NCI-H187 treated with DMSO at 0.1 percent for 48 hours (cell line): ENCODE measurements at places on chromosomes 4 and X.

GRCh38 chr4:42482516-42483327, 85.4 kb downstream of the SHISA3 start:
- DNase-seq: no peak

- DNase-seq: no peak
Observed at GRCh38 chrX:53716328-53717088, 30.0 kb upstream of the HUWE1 start.

- no peak for DNase-seq
Observed at GRCh38 chrX:132488819-132489577, at the start of gene MBNL3. TSS of gene MBNL3 (minus strand) at chrX:132489038. CDS start at chrX:132439611, 49,427 bp downstream.

- no peak for DNase-seq
Observed at GRCh38 chr4:23500894-23501449, 388.9 kb downstream of the PPARGC1A start.

DNA sequence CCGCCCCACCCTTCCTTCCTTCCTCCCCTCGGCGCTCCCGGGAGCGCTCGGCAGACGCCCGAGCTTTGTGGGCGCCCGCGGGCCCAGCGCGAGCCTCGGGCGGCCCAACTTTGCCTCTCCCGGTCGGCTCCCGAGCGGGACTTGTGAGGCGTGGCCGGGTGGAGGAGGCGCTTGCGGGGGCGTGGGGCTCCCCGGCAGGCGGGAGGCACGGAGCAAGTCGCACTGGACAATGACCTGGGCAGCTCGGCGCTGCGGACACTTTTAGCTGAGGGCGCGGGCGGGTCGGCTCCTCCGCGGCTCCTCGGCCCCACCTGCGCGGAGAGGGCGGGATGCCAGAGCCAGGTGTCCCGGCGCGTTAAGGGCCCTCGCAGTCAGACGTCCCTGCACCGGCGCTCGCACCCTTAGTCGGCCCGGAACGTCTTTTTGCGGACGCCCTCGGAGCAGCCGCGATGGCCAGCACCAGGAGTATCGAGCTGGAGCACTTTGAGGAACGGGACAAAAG, 385 bp downstream of the DCLK2 start:
- no peak for DNase-seq

GRCh38 chr4:100391863-100392262, 126.0 kb downstream of the EMCN start:
- DNase-seq: no peak

DNA sequence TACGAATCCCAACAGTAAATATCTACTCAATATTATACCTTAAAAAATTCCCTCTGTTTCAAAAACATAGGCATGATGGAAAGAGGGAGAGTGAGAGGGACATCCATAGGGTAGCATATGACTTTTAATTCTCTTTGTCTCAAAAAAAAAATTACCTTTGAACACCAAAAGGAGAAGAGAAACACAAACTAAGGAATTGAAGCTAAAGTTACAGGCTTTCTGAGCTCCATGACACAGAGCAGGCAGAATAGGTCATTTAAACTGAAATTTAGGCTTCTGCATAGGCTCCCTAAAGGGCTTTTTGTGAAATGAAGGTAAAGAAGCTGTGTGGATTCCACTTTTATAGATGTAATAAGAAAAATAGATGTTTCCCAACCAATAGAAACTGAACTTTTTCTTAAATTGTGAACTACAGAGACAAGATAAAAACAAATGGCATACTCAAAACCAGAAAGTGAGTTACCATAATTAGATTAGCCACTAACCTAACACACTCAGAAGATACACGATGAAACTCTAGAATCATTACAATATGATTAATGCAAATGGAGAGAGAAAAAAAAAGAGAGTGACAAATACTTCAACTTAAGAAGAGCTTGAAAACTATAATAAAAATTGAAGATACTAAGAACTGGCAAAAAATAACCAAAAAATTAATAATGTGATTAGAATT, 584.6 kb downstream of the GABRG1 start:
- DNase-seq: no peak

DNA sequence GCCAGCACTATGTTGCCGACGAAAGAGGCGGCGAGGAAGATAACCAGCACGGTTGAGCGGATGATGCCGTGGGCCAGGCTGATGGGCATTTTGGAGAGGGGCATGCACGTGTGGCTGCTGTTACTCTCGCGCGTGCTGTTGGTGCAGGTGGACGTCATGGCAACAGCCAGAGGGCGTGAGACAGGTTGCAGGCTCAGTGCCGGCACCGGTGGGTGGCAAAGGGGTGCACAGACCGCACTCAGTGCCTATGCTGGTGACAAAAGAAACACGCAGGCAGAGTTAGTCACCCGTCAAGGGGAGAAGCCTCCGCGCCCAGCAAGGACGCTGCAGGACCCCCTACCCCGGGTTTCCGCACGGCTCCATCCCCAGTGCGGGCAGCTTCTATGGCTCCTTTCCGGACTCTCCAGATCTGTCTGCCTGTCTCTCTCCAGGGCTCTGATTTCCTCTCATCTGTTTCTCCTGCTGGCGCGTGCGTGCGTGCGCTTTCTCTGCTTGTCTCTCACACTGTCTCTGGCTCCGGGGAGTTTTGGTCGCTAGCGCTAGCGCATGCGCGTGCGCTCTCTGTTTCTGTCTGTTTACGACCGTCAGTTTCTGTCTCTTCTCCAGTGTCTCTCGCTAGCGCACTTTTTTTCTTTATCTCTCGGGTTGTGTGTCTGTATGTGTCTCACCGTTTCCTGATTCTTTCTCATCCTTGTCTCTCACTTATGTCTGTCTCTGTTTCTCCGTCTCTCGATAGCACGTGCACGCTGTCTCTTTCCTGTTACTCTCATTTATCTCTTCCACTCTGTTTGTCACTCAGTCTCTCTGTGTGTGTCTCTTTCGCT, 2.1 kb downstream of the GPR101 start:
- DNase-seq: no peak

- DNase-seq: no peak
Observed at GRCh38 chr4:55979562-55979961, 30.8 kb downstream of the CEP135 start.

DNA sequence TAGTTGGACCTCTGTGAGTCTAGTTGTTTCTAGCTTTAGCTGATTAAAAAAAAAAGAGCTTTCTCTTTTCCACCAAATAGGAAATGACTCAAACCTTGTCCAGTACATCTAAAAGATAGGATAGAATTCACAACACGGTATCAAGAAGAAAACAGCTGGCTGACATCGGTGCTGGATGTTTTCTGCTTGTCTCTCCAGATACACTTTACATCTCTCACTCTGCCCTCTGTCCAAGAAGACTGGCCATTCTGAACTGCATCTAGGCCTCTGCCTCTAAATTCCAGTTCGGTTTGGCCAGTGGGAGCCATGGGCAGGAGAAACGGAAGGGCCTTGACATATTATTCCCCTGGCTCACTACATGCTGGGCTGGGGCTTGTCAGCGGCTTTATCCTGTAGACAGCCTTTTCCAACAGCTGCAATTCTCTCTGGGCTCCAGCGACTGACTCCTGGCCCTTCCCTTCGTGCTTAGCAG, 57.3 kb upstream of the SHISA3 start:
- DNase-seq: no peak

DNA sequence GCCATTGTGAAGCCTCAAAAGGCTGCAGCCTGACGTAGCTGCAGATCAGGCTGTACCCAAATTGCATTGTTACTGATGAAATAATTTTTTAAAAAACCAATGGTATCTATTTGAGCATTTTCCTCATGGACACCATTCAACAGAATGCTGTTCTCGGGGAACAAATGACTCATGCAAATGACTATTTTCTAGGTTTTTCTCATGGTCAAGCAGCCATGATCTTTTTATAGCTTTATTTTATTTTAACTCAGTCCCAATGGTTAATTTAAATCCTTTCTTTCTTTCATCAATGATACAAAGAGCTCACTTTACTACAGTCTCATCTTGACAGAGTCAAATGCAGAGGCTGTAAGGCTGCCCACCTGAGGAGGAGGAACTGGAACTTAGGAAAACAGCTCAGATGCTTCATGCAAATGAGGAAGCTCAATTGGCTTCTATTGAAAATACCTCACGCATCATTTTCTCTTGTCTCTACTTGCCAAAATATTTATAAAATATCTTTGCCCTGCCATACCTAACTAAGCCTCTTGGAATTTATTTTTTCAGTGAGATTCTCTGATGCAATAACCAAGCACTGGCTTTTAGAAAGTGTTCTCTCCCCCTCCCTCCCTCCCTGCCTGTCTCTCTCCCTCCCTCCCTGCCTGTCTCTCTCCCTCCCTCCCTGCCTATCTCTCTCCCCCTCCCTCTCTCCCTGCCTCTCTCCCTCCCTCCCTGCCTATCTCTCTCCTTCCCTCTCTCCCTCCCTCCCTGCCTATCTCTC, 81.0 kb downstream of the SORBS2 start:
- DNase-seq: no peak
